ENCODE measurements at places on chromosomes 11 and 22. TPM values are rescaled to one million over a fixed set of nuclear protein-coding genes. Genes with fewer than 3 reads are reported as not detected.

DNA sequence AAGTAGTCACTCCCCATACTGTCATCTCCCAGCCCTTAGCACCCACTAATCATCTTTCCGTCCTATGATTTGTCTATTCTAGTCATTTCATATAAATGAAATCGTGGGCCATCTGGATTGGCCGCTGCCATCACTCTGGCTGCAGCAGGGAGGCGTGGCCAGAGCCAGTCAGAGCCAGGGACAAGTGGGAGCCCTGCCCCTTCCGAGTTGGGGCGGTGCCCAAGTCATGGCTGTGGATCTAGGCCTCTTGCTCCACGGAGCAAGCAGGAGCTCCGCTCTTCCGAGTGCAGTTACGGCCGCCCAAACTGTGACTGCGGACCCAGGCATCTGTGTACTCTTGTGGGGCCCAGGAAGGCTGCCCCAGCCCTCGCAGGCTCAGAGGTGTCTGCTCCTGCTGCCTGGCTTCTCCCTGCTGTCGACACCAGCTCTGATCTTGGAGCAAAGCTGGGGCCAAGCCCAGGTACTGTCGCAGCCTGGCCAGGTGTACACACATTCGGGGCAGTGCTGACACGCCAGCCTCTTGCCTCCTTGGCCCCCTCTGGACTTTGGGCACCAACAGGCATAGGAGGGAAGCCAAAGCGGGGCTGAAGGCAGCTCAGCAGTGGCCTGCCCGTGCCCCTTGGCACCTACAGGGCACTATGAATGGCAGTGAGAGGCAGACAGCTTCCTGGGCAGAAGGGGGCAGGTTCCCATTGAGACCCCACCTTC, 8.4 kb downstream of the MRPL48 start:
- DNase-seq = no peak

DNA sequence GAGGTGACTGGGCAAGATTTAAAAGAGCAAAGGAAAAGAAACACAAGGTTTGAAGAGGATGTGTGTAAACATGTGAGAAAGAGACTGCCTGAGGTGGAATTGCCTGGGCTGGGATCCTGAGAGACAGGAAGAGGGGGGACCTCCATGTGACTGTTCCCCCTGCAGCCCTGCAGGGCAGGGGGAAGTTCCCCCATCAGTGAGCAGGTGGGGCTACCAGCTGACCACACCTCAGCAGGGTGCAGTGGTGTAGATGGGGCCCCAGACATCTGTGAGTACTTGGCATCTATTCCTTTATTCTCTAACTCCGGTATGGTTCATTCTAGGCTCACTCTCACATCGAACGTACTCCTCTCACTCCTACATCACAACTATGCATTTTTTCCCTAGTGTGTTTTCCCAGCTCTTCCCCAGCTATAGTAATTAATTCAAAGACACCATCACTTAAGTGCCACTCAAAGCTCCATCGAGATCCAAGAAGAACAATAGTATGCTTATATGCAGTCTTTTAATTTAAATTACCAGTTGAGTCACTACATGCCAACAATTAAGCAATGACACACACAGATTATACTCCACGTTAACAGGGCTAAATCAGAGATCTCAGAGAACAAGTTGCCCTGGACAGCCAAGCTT, 42.7 kb downstream of the LGR4 start:
- DNase-seq = no peak

- DNase-seq = no peak
These were observed 157.4 kb downstream of the COMMD9 start for GRCh38 chr11:36131721-36132397.

- no peak for DNase-seq
These were observed 15.2 kb downstream of the MB start for GRCh38 chr22:35601743-35602615.

GRCh38 chr22:22929381-22930221, 42.0 kb downstream of the IGLL5 start:
- DNase-seq = no peak

DNA sequence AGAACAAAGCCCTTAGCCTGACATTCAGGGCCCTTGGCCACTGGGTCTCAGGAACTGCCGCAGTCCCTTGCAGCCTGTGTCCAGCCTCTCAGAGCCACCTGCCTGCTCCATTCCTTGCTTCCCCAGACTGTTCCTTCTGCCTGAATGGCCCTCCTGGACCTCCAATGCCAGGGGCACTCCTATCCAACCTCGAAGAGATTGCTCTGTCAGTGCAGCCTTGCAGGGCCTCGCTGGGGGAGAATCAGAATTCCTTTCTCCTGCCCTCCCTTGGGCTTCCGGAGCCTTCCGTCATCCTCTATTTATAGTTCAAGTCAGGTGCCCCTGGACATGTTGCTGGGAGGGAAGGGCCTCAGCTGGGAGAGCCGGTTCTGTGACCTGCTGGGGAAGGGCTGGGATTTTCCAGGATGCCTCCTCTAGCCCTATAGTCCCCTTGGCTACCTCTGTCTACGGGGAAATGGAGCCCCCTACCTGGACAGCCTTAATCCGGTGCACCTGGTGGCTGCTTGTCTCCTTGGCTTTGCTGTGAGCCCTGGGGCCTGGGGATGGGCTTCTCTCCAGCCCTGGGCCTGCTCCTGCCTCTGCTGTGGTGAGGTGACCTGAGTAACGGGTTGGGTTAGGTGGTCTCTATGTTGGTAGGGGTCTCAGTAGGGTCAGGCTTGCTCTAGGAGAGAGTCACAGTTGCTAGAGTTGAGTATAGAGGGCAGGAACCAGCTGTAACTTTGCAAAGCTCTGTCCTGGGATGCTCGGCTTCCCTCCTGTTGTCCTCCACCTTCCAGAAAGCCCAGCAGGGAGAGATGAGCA, 45.9 kb upstream of the SYT7 start:
- DNase-seq = no peak

- no peak for DNase-seq
These were observed 265.9 kb upstream of the SESN3 start for GRCh38 chr11:95496901-95497300.

GRCh38 chr11:128934926-128935325, 7.7 kb downstream of the TP53AIP1 start:
- DNase-seq = no peak

DNA sequence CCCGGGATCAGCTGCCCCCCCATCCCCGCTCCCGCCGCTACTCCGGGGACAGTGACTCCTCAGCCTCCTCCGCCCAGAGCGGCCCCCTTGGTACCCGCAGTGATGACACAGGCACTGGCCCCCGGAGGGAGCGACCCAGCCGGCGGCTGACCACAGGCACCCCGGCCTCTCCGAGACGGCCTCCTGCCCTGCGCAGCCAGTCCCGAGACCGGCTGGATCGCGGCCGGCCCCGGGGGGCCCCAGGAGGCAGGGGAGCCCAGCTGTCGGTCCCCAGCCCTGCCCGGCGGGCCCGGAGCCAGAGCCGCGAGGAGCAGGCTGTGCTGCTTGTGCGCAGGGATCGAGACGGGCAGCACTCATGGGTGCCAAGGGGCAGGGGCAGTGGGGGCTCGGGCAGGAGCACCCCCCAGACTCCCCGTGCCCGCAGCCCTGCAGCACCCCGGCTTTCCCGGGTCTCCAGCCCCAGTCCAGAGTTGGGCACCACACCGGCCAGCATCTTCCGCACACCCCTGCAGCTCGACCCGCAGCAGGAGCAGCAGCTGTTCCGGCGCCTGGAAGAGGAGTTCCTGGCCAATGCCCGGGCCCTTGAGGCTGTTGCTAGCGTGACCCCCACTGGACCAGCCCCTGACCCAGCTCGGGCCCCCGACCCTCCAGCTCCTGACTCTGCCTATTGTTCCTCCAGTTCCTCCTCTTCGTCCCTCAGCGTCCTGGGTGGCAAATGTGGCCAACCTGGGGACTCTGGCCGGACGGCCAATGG, 3.9 kb downstream of the RASL10A start:
- no peak for DNase-seq

GRCh38 chr11:129040934-129041333, 98.3 kb upstream of the TP53AIP1 start:
- DNase-seq = no peak

- no peak for DNase-seq
These were observed 251.7 kb downstream of the GRM5 start for GRCh38 chr11:88814076-88814475.

The TAF10 gene
- 97.0 TPM for polyA plus RNA-seq

The CSF2RB gene
- polyA plus RNA-seq = 2.8 TPM

The TRIM34 gene
- 8.2 TPM for polyA plus RNA-seq

The CCDC34 gene
- polyA plus RNA-seq = 19.6 TPM

The MS4A3 gene
- 0.55 TPM for polyA plus RNA-seq

The SMC1B gene
- polyA plus RNA-seq = 0.21 TPM

The RFPL2 gene
- 0.31 TPM for polyA plus RNA-seq

All from right renal pelvis (tissue), 4 donors.